Stimulated activated CD8-positive, alpha-beta memory T cell treated with anti-CD3 and anti-CD28 coated beads, Interleukin-15, amount 100 ng/mL, for 4 hours (primary cell): ENCODE measurements at places on chromosomes 16 and 17.

DNA sequence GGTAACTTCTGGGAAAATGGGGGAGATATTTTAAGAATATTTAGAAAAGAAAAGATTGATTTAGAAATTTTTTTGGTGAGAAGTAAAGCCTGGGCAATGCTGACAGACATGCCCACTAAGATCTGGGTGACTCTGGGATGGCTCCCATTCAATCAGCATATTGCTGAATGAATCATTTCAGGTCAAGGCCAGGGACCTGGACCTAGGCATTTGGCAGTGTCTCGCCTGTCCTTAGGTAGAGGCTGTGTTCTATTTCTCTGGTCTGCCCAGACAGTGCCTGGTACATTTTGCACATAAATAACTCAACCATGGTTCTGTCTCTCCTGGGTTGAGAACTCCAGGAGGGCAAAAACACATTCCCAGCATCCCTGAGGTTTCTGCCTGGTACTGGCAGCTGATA, 39.9 kb downstream of the SMPD3 start:
- DNase-seq: no peak

DNA sequence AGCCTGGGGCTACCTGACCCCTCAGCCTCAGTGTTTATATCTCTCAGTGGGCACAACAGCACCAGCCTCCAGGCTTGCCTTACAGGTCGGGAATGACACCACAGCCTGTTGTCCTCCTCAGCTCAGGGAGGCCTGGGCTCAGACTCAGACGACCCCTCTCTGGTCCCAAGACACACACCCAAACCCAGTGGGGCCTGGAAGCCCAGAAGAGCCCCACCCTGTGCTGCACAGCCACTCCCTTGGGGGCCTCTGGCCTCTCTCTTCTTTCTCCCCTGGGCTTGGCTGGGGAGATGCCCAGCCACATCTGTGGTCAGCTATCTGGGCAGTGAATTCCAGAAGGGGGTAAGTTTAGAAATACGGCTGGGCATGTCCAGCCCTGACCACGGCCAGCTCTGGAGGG, 2.4 kb downstream of the NATD1 start:
- no peak for DNase-seq

DNA sequence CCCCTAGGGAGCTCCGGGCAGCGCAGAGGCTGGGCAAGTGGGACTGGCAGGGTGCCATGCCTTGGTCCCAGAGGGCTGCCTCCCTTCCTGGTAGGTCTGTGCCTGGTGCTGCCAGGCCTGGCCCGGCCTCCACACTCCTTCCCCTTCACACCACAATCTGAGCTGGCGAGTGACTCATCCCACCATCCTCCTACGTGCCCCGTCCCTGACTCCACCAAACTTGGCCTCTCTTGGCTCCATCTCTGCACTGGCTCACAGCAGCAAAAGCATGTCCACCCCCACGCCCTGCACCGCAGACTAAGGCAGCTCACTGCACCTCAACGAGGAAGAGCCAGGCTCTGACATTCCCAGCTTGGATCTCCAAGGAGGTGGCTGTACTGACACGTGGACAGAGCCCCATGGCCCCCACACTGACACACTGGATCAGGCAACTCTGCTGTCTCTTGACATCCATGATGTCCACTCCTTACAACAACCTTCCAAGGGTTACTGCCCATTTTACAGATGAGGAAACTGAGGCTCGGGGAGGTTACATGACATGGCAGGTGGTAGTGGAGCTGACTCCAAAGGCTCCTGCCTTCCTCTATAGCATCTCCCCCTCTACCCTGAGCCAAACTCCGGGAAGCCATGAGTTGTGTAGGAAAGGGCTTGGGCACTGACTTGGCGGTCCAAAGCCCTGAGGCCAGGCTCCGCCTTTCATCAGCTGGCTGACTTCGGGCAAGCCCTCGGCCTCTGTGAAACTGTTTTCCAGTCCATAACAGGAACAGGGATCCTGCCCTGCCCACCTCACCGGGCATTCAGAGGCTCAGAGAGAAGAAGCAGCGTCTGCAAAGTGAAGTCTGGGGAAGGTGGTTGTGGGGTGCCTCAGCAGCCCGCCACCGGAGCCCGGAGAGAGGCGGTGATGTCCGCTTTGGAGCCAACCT, 20.1 kb upstream of the KRT19 start:
- DNase-seq: peak; percentile 56

DNA sequence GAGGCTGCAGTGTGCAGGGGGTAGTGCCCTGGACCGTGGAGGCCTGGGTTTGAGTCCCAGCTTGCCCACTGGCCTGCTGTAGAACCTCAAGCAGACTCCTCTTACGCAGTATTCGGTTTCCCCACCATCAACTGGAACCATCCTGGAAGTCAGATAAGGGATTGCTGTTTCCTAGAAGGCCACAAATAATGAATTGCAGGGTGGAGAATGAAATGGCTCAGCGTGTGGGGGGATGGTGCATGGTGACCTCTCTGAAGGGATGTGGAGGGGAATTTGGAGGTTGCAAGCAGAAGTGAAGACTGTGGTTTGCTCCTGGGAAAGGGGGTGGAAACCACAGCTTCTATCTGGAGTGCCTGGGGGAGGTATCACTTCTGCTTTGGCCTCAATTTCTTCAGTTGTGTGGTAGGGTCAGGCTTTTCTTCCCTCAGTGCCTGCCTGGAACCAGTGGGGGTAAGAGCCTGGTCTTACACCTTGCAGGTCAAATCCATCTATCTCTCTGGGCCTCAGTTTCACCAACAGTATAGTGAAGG, 1.7 kb downstream of the ADGRG5 start:
- no peak for DNase-seq

DNA sequence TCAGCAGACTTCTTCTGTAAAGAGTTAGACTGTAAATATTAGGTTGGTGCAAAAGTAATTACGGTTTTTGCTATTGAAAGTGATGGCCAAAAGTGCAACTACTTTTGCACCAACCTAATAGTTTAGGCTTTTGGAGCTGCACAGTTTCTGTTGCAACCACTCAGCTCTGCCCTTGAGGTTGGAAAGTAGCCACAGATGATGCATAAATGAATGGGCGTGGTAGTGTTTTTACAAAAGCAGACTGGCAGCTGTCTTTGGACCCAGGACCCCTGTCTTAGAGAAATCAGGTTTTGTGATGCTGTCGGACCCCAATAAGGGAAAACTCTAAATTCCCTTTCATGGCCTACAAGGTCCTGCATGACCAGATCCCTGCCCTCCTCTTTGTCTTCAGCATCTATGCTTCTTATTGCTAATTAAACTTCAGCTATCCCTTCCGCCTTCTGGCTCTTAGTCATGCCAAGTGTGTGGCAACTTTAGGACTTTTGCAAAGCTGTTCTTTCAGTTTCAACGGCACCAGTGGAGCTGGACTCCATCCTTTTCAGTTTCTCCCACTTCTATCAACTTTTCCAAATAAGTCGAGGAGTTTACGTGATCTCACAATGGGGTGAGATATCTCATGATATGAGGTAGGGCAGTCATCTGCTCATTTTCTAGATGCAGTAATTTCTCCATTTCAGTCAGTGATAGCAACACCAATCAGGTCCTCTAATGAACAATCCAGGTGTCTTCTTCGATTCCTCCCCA, 232.3 kb downstream of the XYLT1 start:
- DNase-seq: no peak

DNA sequence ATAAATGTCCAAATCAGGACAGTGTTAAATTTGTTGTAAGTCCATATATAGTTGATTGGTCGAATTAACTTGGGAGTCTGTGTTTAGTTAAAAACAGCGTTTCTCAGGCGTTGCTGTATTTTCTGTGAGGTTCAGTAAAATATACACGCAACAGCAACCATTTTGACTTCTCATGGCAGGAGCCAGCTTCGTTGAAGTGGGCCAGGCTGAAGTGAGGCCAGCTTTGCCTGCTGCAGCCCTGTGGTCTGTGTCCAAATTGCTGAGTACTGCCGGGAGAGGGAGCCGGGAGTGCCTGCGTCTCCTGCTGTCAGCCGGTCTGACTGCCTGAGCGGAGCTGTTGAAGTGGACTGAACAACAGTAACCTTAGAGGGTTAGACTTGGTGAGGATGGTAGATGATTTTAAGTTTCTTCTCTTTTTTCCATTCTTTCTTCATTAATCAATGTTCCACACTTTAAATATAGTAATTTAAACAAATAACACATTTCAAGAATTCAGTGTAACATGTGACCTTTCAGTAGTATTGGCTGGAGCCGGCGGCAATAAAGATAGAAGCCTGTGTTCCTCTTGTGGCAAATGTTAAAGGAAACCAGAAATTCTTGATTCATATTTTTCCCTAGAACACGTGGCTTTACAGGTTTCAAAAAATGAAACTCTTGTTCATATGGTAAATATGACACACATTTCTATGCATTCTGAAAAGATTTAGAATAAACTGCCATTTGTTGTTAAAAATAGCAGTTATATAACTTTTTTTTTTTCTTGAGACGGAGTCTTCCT, 37.0 kb upstream of the ZNF750 start:
- DNase-seq: no peak

DNA sequence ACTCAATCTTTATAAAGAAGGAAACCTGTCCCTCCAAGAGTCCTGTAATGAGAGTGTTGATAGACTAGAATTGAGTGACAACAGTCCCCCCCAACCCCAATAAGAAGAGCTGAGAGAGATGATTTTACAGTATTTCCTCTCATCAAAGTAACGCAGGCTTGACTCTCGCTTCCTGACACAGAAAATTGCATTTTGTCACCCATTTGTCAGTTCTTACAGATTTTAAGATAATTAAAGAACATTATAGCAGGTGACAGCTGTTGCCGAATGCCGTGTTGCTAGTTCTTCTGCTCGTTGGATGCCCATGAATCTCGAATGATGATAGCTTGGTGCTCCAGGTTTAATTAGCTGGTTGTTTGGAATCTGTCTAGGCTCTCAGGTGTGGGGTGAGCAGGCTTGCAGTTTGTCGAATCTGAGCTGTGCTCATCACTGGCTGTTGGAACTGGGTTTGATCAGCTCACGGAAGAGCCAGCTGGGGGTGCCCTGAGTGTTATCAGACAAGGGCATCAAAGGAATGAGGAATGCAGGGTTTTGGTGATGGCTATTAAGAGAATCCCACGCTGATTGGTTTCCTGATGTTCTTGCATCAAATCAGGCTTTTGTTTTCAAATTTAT, 84.8 kb upstream of the CPHXL start:
- no peak for DNase-seq

DNA sequence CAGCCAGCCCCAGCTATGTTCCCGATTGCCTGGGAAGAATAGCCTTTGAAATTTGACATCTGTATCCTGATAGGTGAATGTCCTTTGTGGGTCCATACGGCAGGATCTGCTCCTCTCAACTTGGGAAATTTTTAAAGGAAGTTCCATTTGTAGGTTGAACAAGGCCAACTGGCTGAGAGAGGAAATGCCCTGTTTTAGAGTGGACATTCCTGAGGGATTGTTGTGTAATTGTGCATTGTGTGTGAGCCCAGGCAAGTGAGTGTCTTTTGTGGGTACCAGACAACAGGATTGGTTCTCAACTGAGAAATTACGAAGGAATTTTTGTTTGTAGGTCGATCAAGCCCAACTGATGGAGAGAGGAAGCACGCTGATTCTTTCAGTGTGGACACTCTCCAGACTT, 2.6 kb upstream of the CPHXL2 start:
- DNase-seq: no peak

DNA sequence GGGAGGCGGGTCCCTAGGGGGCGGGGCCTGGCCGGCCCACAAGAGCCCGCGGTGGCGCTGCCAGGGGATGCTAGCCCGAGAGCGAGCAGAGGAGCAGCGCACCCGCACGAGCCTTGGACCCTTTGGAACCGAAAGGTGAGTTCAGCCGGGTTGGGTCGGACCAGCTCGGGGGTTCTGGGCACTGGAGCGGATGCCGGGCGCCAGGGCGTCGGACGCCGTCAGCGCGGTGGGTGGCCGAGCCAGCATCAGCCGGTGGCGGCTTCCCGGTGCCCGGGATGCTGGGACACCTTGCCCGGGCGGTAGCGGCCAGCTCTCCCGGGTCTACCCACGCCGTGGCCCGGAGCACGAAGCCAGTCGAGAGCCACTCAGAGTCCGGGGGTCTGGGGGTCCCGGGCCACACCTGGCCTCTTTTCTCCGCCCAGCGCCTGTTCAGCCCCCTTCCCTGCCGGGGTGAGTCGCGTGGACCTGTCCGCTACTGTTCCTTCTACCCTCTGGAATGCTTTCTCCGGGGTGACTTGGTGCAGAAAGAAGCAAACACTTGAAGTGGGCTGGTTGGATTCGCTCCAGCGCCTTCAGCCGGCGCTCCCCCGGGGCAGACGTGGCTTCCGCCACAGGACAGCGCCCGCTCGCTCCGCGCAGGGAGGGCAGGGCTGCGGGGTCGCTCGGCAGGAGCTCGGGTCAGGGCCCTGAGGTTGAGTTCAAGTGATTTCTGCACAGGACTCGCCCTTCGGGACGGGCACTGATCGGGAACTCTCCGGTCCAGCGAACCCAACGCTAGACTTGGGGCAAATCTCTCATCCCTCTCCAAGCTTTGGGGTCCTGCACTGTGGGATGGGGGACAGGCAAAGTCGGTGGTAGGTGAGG, at the start of gene SCNN1G:
Gene SCNN1G (plus strand): TSS at position 67 of the 864 bp plus-strand sequence. CDS start 3,527 bp downstream, outside the sequence.
- DNase-seq: no peak

GRCh38 chr17:79618383-79619067, 7.7 kb upstream of the RBFOX3 start:
- no peak for DNase-seq

- no peak for DNase-seq
Measured at GRCh38 chr17:14245002-14245401, 8.3 kb upstream of the CDRT15 start.

- no peak for DNase-seq
Measured at GRCh38 chr17:10229181-10229580, 30.8 kb upstream of the GAS7 start.

GRCh38 chr17:35900708-35901480, 20.7 kb upstream of the CCL5 start:
- DNase-seq: no peak

DNA sequence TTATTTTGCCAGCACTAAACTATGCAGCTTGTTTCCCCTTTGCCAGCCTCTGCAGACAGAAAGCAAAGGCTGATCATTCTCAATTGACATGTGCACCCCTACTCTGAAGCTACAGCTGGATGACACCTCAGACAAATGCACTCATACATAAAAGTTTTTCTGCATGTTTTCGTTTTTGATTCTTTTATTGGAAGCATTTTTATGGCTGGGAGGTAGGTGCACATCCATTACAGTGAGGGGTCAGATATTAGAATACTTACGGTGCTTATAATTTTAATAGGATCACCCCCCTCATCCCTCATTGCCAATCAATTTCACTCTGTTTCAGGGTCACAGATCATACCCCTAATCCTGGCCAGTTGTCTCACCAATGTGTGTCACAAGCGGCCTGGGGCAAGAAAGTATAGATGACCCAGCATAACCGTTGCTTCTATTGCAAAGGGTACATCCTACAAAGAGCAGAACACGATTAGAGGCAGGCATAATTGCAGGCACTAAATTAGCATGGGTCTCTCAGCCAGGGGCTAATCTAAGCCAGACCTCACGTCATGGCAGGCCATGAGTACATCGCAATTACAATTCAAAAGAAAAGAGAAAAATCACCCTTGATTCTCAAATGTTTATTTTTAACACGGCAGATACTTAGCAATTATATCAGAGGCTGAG, 89.5 kb upstream of the SOX9 start:
- no peak for DNase-seq

GRCh38 chr17:19703106-19703827, 13.1 kb downstream of the SLC47A2 start:
- DNase-seq: no peak
